M059J (cell line): ENCODE measurements at places on chromosomes 11 and 22.

- DNase-seq: peak; percentile 61
These were observed 186.0 kb upstream of the CTSC start for GRCh38 chr11:88523386-88524071.

- DNase-seq: peak; percentile 12
These were observed 381.6 kb upstream of the CADM1 start for GRCh38 chr11:115885535-115886421.

DNA sequence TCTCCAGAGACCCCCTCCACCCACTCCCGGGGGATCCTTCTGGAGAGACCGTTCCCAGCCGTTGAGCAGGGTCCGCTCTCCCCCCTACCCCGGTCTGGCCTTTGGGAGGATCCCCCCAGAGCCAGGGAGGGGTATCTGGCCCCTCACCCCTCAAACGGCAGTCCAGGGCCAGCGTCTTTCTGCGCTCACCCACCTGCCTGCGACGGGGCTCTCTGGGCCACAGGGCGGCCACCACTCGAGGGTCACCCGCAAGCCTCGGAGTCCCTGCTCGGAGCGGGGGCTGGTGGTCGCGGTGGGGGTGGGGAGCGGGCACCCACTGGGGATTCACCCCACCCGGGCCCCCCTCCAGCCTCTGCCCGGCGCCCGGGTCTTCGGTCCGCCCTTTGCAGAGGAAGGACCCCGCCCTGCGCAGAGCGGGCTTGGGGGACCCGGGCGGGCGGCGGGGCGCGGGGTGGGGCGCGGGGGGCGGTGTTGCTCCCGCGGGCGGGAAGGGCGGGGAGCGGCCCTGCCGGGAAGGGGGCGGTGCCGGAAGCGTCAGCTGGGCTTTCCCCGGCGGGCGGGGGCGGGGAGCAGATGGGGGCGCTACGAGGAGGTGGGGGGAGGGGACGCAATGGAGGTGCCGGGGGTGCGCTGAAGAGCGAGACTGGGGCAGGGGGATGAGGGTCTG is 16.6 kb downstream of the CRELD2 start:
- DNase-seq: peak; percentile 51

DNA sequence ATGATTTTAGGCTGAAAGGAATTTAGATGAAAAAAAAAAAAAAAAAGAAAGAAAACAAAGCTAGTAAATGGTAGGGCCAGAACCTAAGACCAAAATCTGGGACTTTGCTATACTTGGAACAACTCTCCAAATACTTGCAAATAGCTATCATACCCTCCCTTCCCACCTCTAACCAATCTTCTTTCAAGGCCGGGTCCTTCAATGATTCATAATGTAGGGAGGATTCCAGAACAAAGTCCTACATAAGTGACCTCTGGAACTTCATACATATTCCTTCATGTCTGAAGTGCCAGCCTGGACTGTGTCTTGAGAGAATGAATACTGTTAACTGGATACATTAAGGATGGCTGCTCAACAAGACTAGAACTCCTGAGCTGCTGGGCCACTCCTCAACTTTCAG is 9.9 kb downstream of the STK33 start:
- peak; percentile 42 for DNase-seq

DNA sequence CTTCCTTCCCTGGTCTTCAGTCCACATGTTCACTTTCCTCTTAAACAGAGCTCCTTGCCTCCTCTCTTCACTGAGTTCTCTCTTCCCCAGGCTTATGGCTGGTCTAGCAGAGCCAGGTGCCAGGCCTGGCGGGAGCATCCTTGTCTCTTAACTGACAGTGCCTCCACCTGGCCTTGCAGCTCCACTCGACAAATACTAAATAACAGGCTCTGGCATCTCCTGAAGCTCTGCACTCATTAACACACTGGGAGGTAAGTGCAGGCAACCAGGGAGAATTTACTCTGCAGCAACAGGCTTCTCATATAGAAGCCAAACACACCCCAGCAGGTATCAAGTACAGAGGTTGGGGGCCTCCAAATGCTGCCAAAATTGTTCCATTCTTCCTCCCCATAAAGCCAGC is 438.1 kb downstream of the SOX6 start:
- no peak for DNase-seq

DNA sequence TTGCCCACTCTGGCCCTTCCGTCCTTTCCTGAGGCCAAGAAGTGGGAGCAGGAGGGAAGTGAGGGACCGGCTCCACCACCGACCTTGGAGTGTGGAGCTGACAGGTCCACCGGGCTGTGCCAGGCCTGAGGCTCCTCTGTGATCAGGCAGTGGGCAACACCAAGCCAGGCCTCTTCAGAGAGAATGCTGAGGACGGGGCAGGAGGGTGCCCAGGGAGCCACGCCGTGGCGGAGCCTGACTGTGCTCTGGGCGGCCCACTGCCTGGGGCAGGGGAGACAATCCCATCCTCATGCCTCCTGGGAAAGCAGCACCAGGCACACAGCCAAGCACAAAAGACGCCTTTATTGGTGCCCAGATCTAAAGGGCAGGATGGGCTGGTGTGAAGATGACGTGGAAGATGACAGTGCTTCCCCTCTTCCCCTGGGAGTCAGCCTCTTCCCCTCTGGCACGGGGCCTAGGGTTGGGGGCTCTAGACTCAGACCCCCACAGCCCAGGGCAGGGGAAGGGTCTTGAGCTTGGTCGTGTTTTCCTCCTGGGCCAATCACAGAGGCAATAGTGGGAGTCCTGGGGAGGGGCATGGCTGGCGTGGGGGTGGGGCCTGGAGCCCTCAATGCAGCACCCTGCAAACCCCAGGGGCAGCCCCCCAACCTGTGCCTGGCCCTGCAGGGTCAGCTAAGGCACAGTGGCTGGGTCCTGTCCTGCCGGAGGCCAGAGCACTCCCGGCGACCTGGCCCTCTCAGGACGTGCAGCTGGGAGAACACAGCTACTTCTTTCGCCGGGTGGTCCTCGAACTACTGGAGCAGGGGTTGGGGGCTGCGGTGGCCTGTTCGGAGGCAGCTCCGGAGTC is 4.7 kb downstream of the LMF2 start:
- no peak for DNase-seq

- DNase-seq: peak; percentile 22
These were observed 172.9 kb upstream of the DDI1 start for GRCh38 chr11:103863497-103863896.

DNA sequence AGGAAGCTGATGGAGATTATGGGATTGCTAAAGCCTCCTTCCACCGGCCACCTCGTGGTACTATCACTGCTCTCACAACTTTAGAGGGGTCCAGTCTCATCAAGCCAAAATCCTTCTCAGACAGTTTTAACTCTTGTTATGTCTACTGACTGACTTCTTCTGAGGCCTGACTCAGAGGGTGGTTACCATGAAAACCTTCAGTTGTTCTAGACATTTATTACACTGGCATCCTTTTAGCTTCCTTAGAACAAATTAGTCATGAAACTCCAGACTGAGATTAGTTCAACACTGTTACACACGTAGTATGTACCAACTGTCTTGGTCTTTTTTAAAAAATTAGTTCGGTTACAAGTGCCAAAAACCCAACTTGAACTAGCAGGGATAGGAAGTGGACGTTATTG is 7.5 kb downstream of the DIXDC1 start:
- DNase-seq: peak; percentile 97

DNA sequence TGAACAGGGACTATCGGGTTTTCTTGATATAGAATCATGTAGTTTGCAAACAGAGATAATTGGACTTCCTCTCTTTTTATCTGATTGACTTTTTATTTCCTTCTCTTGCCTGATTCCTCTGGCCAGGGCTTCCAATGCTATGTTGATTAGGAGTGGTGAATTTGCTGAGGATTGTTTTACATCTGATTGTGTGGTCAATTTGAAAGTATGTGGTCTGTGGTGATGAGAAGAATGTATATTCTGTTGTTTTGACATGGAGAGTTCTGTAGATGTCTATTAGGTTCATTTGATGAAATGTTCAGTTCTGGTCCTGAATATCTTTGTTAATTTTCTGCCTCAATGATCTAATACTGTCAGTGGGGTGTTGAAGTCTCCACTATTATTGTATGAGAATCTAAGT is 713.2 kb upstream of the CCDC179 start:
- peak; percentile 27 for DNase-seq

GRCh38 chr11:132220474-132220873 is 850.1 kb downstream of the NTM start:
- peak; percentile 38 for DNase-seq

- DNase-seq: no peak
These were observed 11.4 kb downstream of the KDELR3 start for GRCh38 chr22:38479096-38479837.

GRCh38 chr11:38759394-38759793 is 2161.4 kb upstream of the RAG2 start:
- DNase-seq: no peak

- no peak for DNase-seq
These were observed 924 bp downstream of the YPEL1 start for GRCh38 chr22:21734540-21735199.

DNA sequence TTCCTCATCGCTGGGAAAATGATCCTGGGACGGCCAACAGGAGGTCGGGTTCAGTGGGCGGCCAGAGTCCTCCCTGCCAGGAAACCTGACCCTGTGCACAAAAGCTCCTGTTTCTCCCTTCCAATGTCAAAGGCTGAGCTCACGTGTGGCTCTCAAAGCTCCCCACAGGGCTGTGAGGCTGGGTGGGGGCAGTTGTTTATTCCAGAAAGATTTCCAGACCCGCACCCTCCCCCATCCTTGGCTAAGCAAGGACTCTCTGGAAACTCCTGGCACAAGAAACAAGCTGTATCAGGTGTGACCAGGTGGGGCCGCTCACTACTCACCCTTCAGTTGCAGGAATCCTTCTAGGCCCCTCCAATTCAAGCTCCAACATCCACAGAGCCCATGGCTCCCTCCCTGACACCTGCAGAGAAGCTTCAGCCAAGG is 131.9 kb downstream of the SHANK2 start:
- DNase-seq: no peak

GRCh38 chr11:12581923-12582322 is 92.3 kb upstream of the TEAD1 start:
- peak; percentile 97 for DNase-seq

DNA sequence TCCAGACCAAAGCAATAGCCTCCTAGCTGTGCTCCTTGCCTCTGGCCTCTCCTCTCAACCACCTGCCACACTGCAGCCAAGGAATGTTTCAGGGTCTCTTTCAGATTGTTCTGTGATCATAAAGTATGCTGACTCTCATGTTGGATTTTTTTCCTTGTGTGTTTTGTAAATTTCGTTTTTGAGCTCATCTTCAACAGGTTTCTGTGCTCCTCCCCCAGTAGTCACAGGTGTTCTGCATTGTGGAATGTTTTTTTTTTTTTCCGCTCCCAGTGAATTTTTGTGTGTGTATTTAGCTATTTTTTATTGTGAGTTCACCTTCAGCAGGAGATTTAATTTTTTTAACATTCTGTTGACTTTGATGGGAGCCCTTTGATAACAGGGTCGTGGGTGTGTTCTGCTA is 153.7 kb downstream of the MYO18B start:
- DNase-seq: no peak

GRCh38 chr11:14380947-14381561 is 22.1 kb upstream of the RRAS2 start:
- peak; percentile 72 for DNase-seq

DNA sequence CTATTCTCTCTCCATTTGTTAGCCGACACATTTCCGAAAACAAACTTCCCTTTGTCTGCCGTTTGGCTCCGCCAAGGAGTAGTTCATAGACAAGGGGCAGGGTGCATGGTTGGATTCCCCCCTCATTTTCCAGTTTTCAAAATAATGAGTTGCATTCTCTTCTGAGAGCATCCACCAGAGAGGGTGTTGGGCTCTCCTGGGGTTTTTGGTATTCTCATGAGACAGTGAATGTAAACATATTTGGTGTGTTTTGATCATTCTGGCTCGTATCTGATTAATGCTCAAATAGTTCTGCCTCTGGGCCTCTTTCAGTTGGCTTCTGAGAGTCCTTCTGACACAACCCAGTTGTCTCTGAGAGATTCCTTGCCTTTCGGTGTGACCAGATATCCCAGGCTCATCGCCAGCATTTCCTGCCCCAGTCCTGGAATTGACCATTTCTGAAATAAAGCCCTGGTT is 21.7 kb downstream of the GRAMD4 start:
- DNase-seq: no peak

- no peak for DNase-seq
These were observed 123.8 kb downstream of the PLEKHA7 start for GRCh38 chr11:16890442-16890841.

DNA sequence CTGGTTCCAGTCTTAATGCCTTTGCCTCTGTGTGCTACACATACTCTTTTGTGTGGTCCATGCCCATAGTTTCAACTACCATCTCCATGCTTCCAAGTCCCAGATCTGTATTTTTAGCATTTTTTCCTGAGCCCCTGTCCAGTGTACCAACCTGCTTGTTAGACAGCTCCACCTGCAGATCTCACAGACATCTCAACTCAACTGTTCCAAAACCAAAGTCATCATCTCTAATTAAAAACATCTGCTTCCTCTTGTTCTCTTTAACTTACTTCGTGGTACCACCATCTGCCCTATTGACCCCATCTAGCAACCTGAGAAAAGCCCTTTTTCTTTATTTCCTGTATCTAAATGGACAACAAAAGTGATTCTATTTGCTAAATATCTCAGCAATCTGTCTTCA is 8.6 kb upstream of the KMT2A start:
- DNase-seq: no peak

- no peak for DNase-seq
These were observed 286.6 kb downstream of the ETS1 start for GRCh38 chr11:128300785-128301184.

GRCh38 chr11:64339754-64340408 is at the start of gene CCDC88B:
Gene CCDC88B (plus strand): TSS chr11:64340204. CDS start chr11:64340267, 63 bp downstream.
- no peak for DNase-seq

GRCh38 chr22:38285018-38285417 is 12.2 kb upstream of the TMEM184B start:
- DNase-seq: no peak

- DNase-seq: peak; percentile 67
These were observed 14.9 kb upstream of the MS4A4A start for GRCh38 chr11:60265373-60266214.

DNA sequence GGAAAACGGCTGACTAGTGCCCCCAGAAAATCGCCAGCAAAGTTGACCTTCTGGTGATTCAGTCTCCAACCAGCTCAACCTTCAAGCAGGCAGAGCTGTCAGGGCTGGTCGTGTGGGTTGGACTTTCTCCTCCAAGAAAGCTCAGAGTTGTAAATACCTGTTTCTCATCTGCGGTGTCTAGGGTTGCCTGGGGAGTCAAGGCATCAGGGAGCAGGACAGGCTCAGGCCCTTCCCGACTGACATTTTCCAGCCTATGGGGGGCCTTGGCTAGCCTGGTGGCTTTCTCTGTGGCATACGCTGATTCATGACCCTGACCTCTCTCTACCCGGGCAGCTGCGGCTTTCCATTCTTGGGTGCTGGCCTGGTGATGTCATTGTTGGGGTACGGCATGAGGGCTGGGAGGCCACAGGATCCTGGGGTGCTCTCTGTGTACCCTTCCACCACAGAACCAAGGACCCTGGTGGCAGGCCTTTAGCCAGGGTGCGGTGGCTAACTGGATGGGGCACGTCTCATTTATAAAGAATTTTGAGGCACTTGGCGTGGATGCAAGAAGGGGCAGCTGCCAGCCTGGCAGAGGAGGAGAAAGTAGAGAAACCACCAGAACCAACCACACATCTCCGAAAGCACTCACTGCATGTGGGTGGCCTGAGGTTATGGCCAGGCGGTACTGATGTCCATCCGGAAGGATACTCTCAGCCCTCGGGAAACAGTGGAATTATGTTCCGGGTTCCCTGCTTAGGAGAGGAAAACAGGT is 64.9 kb downstream of the BCR start:
- DNase-seq: peak; percentile 95

GRCh38 chr22:47126344-47126811 is 363.9 kb downstream of the TBC1D22A start:
- DNase-seq: no peak

- no peak for DNase-seq
These were observed 100.8 kb downstream of the SHANK2 start for GRCh38 chr11:71151561-71151960.
